Neural crest cell (in vitro differentiated cells): ENCODE measurements at places on chromosomes 3 and 15.

DNA sequence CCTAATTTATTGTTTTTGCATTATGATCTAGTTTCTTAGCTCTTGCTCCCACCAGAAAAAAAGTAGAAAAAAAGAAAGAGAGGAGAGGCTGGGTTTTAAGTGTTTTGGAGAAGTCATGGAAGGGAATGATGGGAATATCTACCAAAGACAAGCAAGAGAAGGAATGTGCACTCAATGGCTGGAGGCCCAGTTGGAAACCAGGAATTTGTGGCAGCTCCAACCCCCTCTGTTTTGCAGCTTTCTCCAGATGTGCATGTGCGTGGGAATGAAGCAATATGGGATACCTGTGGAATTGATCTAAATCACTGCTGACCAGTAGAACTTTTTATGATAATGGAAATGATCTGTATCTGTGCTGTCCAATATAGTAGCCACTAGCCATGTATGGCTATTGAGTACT is 27.1 kb downstream of the EIF2AK4 start:
- no peak for DNase-seq

GRCh38 chr3:37136067-37136466 is 38.3 kb downstream of the LRRFIP2 start:
- no peak for DNase-seq

DNA sequence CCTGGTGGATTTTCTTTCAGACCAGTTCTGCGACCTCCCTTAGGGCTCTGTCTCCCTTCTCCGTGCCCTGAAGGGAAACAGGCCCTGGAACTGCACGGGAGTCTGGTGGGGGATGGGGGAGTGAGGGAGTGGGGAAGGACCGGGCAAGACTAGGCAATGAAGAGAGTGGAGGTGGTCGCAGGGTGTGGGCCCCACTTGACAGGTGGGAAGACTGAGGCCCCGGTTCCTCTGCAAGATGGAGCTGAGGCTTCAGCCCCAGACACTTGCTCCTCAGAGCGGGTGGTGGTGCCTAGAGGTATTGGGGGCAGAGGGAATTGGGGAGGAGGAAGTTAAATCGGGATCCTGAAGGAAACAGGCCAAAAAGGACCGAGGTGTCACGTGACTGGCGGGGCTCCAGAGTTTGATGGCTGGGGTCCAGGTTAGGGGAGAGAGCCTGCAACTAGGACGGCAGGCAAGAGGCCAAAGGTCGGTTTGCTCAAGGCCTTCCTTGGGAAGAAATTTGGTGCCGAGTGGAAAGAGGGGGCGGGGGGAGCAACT is 597 bp upstream of the CAMK1 start:
- no peak for DNase-seq

GRCh38 chr3:40043444-40043755 is 234.0 kb downstream of the MYRIP start:
- DNase-seq = no peak

- DNase-seq = no peak
These were observed 1024.3 kb downstream of the FHIT start for GRCh38 chr3:60226912-60227311.

GRCh38 chr3:9196020-9196419 is 53.4 kb downstream of the SRGAP3 start:
- DNase-seq = peak; percentile 61

DNA sequence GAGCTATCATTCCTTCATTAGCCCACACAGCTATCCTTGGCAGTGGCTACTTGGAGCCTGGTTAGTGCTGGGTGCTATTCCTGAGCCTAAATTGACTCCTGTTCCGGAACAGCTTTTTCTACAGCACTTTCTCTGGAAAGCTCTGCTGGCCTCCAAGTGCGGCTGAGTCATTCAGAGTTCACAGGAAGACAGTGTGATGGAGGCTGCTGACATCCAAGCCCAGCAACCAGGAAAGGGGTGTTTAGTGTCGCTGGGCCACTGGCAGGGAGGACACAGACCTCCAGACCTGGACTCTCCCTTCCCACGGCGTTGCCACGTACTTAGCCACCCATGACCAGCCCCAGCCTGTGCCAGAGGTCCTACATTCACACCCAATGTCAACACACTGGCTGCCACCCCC is 28.7 kb downstream of the CACNA2D2 start:
- no peak for DNase-seq

DNA sequence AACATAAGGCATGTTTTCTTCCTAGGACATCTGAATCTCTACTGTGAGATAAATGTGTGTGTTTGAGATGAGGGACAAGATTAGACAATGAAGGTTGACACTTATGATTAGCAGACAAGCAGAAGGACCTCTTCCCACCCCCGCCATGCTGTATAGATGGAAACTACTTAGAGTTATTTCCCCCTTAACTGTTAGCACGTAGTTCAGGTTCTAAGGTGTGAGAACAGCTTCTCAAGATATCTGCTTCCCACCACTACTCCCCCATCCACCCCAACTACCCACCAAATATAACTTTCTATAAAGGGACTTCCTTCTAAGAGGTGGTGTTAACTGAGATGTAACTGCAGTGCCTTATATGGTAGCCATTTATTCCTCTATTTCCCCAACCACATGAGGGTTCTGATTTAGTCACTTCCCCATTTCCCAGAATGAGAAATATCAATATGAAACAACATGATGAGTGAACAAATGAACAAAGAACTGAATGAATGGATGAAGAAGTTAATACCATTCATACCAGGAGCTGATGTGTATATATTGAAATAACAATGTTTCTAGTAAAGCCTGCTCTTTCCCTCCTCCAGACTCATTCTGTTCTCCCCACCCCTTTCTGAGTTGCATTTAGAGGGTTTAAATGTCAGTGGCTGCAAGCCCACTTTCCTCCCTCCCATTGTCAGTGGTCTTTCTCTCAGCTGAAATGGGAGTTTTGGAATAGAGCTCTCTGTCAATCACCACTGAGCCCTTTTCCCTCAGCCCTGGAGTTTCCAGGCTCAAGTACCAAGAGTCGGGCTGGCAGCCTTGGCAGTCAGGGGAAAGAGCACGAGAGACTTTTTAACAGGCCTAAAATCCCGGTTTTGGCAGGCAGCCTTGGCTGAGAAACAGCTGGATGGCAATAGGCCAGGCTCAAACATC is 7.7 kb upstream of the RFTN1 start:
- DNase-seq = no peak

DNA sequence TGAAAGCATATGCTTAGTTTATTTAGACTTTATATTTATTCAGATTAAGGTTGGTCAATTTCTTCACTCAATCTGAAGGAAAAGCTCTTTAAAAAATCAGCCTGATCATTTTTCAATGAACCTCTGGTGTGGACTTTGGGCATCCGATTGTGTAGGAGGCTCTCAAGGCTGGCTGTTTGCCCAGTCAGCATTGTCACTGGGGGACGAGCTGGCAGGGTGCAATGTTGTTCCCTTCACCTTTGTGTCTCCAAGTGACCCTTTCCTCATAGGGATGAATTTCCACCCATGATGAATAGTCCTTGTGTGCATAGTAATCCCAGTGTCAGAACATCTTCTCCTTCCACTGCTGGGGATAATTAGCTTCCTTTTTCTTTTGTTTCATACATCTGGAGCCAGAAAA is 102.5 kb downstream of the CHRNA7 start:
- no peak for DNase-seq

GRCh38 chr3:80018375-80018774 is 250.6 kb upstream of the ROBO1 start:
- no peak for DNase-seq

- DNase-seq = no peak
These were observed 643 bp upstream of the LMCD1 start for GRCh38 chr3:8500989-8501370.

GRCh38 chr3:40016391-40016790 is 207.0 kb downstream of the MYRIP start:
- DNase-seq = no peak

DNA sequence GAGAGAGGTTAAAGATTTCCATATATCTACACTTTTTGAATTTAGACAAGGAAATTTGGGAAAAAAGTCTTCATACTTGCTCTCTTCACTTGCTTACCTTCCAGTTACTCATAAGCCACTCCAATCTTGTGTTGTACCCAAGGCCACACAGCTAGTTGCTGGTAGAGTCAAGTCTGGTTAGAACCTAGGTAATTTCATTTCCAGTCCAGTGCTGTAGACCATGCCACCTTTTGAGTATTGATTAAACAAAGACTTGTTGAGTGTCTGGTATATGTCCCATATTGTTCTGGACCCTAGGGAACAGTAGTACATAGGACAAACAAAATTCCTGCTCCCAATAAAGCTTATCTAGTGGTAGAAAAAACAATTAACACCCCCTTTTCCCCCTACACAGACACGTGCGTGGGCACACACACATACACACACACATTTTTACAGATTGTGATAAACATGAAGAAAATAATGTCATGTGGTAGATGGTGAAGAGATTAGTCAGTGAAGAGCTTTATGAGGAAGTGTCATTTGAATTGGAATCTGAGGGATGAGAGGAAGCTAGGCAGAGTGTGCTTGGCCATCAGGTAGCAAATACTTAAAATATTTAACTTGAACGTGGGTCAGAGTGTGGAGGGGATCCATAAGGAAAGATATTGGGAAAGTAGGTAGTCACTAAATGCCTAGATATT is 2.1 kb downstream of the CMC1 start:
- DNase-seq = no peak

- DNase-seq = no peak
These were observed 4.1 kb upstream of the TGM5 start for GRCh38 chr15:43270676-43271306.
